ENCODE measurements at places on chromosomes 5 and 9. TPM values are rescaled to one million over a fixed set of nuclear protein-coding genes. Genes with fewer than 3 reads are reported as not detected.

Gene PCDHB11
- 2.2 TPM for total RNA-seq

GRCh38 chr9:90504486-90504885 is 138.1 kb downstream of the DIRAS2 start:
- H3K4me3 ChIP-seq = no peak overlapping the region
- no peak overlapping the region for H3K27ac ChIP-seq
- DNase-seq = no peak
- no peaks in the 10 kb centered on the region for H3K27me3 ChIP-seq

GRCh38 chr5:1039210-1039548 is 30.6 kb downstream of the NKD2 start:
- no peaks in the 10 kb centered on the region for H3K4me1 ChIP-seq
- no peak for DNase-seq
- no peak overlapping the region for H3K4me3 ChIP-seq
- no peak overlapping the region for H3K27ac ChIP-seq
- H3K27me3 ChIP-seq = no peaks in the 10 kb centered on the region

GRCh38 chr9:129232839-129233591 is 55.0 kb upstream of the IER5L start:
- H3K27me3 ChIP-seq = no peaks in the 10 kb centered on the region
- H3K27ac ChIP-seq = no peak overlapping the region
- no peak overlapping the region for H3K4me3 ChIP-seq
- DNase-seq = no peak
- H3K36me3 ChIP-seq = no peaks in the 10 kb centered on the region

- H3K27ac ChIP-seq = no peak overlapping the region
- DNase-seq = no peak
- no peak overlapping the region for H3K4me3 ChIP-seq
- H3K27me3 ChIP-seq = no peaks in the 10 kb centered on the region
- no peaks in the 10 kb centered on the region for H3K36me3 ChIP-seq
- peaks cover 6% of the 10 kb centered on the region for H3K4me1 ChIP-seq
These were observed 1.1 kb downstream of the SOX30 start for GRCh38 chr5:157650991-157651611.

GRCh38 chr5:6450319-6450833 is 1.7 kb downstream of the UBE2QL1 start:
- no peaks in the 10 kb centered on the region for H3K36me3 ChIP-seq
- peaks cover 54% of the 10 kb centered on the region for H3K27me3 ChIP-seq
- no peak overlapping the region for H3K4me3 ChIP-seq
- no peak overlapping the region for H3K27ac ChIP-seq

DNA sequence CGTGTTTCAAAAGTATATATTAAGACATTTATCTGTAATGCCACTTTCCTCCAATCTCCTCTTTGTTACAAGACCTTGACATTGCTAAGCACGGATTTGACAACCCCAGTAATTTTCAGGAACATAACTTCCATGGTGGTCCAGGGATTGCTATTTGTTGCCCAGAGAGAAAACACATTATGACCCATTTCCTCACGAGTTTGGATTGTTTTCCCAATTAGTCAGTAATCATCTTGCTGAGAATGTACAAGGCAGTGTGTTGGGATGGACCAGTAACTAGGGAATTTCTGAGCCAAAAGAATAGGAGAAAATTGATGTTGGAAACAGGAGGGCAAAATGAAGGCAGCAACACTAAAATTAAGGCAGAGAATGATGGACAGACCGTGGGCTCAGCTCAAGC is 574.1 kb downstream of the EBF1 start:
- no peak overlapping the region for H3K4me3 ChIP-seq
- H3K36me3 ChIP-seq = no peaks in the 10 kb centered on the region
- H3K27me3 ChIP-seq = no peaks in the 10 kb centered on the region
- peaks cover 6% of the 10 kb centered on the region for H3K4me1 ChIP-seq
- no peak for DNase-seq

Gene COMMD10
- total RNA-seq = 66.0 TPM

GRCh38 chr9:97459326-97459725 is 42.1 kb upstream of the TMOD1 start:
- no peaks in the 10 kb centered on the region for H3K4me1 ChIP-seq
- H3K27ac ChIP-seq = no peak overlapping the region
- no peaks in the 10 kb centered on the region for H3K27me3 ChIP-seq
- DNase-seq = no peak
- no peak overlapping the region for H3K4me3 ChIP-seq

GRCh38 chr5:23655674-23656073 is 148.3 kb downstream of the PRDM9 start:
- H3K4me1 ChIP-seq = no peaks in the 10 kb centered on the region
- DNase-seq = no peak
- no peaks in the 10 kb centered on the region for H3K36me3 ChIP-seq
- H3K27me3 ChIP-seq = no peaks in the 10 kb centered on the region

- DNase-seq = no peak
- H3K4me3 ChIP-seq = no peak overlapping the region
- no peak overlapping the region for H3K27ac ChIP-seq
- H3K4me1 ChIP-seq = peaks cover 21% of the 10 kb centered on the region
These were observed 1.4 kb upstream of the GDNF start for GRCh38 chr5:37841203-37841602.

- H3K4me1 ChIP-seq = peaks cover 9% of the 10 kb centered on the region
- H3K27ac ChIP-seq = peak overlapping the region; percentile 43
- H3K4me3 ChIP-seq = no peak overlapping the region
- DNase-seq = peak; percentile 64
- H3K36me3 ChIP-seq = no peaks in the 10 kb centered on the region
These were observed 37.3 kb downstream of the SEC61B start for GRCh38 chr9:99259231-99259918.

Gene INSL6
- total RNA-seq = not detected
